ENCODE measurements at places on chromosomes 4 and X.
A peak's percentile ranks its signal among the peaks of the same experiment; 100 is the strongest.

- DNase-seq = peak; percentile 19
Observed at GRCh38 chr4:152374606-152375285, 161.1 kb downstream of the FBXW7 start.

DNA sequence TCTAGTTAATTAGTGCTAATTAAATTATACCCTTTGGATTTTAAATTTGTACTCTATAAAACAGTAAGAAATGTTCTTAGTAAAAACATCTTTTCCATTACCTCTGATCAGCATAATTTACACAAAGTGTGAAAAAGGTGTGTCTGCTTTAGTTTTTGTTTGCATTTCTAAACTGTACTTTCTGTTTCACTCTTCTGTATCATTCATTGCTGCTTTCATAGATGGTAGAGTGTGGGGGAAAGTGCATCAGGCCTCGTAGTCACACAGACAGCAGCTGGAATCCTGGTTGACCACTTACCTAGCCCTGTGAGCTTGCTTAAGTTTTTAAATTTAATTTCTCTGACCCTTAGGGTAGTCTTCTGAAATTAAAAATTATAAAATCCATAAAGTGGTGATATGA is 275.4 kb upstream of the PITX2 start:
- no peak for DNase-seq

- DNase-seq = no peak
Observed at GRCh38 chr4:83217721-83218522, 66.7 kb downstream of the COQ2 start.

DNA sequence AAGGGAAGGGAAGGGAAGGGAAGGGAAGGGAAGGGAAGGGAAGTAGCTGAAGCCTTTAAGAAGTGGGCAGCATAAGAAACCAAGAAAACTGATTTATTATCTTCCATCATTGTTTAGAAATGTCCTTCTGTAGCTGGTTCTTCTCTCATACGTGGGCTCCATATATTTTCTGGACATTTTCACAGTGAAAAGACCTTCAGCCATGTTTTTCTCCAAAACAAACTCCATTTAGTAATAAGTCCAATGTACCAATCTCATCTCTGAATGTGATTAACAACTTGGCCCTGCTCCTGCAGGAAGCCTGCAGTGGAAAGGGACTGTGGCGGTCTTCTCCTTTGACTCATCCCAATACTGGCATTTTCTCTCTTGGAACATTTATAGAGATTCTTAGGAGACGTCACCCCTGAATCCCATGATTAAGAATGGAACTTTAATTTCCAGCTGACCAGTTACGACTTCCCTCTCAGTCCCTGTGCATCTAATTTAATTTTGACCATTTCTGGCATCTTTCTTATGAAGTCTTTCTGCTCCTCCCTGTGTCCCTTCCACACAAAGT is 96.6 kb upstream of the GUCY1A1 start:
- no peak for DNase-seq

DNA sequence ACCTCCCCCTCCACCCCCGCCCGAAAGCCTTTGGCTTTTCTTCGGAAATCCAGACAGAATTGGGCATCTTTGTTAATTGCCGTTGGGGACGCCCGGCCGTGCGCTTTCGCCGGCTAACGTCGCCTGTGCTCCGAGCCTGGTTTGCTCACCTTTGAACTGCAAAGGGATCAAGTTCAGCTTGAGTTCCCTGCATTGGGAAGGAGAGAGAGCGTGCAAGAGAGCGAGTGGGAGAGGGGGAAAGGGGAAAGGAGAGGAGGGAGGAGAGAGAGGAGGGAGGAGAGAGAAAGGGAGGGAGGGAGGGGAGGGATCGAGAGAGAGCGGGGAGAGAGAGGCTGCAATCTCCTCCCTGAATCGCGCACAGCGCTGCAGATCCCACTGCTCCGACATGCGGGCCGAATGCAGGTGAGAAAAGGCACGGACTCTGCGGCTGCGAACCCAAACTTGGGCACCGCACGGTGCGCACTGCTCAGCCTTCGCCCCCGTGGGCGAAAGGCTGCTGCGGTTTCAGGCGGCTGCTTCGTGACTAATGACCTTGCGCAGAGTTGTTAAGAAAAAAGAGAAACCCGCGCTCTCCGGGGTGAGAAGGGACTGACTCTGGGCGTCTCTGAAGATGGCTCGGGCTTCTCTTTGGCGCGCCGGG is at the start of gene PCDH7:
PCDH7 (plus strand) TSS at position 349 of the 640 bp plus-strand sequence. CDS start 1,054 bp downstream, outside the sequence.
- peak; percentile 85 for DNase-seq

DNA sequence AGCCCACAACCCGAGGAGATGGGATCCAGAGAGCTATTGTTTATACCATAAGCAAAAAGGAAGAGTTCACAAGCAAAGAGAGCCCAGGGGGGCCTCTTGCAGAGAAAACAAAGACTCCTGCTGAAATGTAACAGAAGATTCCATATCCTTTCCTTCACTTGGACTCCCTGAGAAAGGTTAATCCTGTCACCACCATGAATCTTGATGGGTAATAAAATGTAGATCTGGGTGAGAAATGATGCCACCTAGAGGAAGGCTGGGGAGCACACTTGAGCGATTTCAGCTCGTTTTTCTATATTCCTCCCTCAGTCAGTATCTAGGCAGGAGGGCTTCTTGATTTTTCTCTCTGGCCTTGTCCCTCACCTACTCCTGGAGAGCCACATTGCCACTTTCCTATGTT is 10.2 kb upstream of the KCNE5 start:
- peak; percentile 16 for DNase-seq

Data from mesenchymal stem cell (in vitro differentiated cells and primary cell).